NCI-H2171 (cell line): ENCODE measurements at places on chromosomes 12 and 14.

DNA sequence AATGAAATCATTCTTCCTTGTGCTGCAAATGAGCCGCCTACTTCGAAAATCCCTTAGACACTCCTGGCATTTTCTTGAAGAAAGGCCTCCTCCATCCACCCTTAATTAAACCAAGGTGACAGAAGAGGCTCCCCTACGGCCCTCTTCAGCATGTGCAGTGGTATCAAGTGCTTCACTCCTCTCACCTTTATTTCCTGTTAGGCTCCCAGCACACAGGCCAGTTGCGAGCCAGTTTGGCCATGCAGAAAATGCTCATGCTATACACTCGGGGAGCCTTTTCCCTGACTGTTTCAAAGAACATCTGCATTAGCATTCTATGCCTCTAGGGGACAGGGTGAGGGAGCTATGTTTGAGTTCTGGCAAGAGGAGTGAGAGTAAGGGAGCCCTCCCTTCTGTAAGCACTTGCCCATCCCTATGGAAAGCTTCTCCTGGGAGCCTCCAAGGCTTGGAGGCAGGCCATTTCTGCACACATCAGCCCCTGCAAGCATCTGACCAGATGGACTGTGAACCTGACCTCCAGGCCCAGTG lies 291.5 kb downstream of the RPS29 start:
- no peak for DNase-seq

GRCh38 chr12:9127936-9128663 lies 12.4 kb upstream of the A2M start:
- DNase-seq, result no peak

DNA sequence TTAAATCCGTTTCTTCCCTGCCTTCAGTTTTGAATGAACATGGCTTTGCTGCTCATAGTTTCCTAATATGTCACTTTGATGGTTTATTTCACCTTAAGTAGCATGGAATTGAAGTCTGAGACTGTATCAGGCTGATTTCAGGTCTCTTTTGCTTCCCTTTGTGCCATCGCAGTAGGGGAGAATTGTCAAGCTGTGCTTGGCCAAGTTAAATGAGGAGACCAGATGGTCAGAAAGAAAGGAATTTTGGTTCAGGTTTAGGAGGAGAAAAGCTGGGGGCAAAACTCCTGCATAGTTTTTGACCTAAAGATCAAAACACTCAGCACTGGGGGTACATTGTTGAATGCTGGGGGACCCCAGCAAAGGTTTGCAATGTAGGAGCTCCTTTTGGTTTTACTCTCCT lies 398.4 kb downstream of the NUAK1 start:
- DNase-seq, result no peak

GRCh38 chr12:62270872-62271271 lies 10.7 kb downstream of the USP15 start:
- no peak for DNase-seq

- DNase-seq, result peak; percentile 62
Observed at GRCh38 chr14:41604721-41605531, 1.8 kb upstream of the LRFN5 start.

- no peak for DNase-seq
Observed at GRCh38 chr14:101174980-101175606, 271.6 kb upstream of the RTL1 start.

DNA sequence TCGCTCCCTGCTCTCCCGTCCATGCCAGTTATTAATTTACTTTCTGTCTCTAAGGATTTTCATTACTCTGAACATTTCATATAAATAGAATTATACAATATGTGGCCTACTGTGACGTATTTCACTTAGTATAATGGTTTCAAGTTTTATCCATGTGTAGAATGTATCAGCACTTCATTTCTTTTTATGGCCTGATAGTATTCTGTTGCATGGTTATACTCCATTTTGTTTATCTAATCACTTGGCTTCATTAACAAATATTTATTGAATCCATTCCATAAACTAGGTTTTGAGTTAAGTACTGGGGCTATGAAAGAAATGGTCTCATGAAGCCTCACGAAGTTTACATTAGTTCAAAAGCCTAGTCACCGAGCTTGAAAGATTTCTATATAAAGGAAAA lies 7.6 kb downstream of the GPR65 start:
- DNase-seq, result no peak

DNA sequence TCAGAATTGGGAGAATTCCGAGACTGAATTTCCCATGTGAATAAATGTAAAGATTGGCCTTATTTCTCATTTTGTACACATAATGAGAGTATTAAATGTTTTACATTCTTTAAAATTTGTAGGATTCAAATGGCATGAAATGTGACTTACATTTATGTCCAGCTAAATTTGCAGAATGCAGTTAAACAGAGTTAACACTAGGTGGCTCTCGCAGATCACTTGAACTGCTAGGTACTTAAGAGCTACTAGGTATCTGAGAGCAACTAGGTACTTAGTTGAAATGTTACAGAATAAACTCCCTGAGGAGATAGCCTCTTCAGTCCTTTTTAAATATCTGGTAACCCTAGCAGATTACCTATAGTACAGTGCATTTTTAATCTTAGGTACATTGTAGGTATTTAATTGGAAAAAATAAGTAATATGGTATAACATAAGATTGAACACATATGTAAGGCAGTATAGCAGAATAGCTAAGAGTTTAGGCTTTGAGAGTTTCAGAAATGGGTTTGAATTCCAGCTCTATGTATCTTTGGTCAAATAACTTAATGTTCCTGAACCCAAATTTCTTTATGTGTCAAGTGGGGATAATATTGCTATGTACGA lies 73.8 kb downstream of the KIAA0586 start:
- DNase-seq, result peak; percentile 55

DNA sequence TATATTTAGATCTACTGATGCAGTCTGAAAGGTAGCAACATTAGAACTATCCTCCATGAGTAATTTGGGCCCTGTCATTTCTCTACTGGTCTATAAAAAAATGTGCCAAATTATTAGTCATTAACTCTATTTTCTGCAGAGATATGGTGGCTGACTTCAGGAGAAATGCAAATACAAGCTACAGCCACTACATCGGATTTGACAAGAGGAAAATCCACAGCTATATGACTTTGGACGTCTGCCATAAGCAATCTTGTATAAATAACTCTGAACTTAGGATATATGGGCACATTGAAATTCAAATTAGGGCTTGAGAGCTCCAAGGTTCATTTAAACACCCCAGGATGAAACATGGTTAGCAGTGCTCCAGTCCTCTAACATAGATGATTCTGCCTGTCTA lies 983.0 kb upstream of the LRFN5 start:
- no peak for DNase-seq

GRCh38 chr12:80617733-80618132 lies 89.7 kb upstream of the MYF6 start:
- no peak for DNase-seq

- no peak for DNase-seq
Observed at GRCh38 chr14:68359022-68359836, 433.6 kb downstream of the ZFP36L1 start.

- DNase-seq, result no peak
Observed at GRCh38 chr12:71071536-71072097, 86.2 kb downstream of the TSPAN8 start.
